ENCODE measurements at places on chromosomes 12 and 14. TPM values are rescaled to one million over a fixed set of nuclear protein-coding genes. Genes with fewer than 3 reads are reported as not detected.
A peak's percentile ranks its signal among the peaks of the same experiment; 100 is the strongest.

- no peak for DNase-seq
Observed at GRCh38 chr12:113381220-113381619, 22.5 kb downstream of the SDS start.

DNA sequence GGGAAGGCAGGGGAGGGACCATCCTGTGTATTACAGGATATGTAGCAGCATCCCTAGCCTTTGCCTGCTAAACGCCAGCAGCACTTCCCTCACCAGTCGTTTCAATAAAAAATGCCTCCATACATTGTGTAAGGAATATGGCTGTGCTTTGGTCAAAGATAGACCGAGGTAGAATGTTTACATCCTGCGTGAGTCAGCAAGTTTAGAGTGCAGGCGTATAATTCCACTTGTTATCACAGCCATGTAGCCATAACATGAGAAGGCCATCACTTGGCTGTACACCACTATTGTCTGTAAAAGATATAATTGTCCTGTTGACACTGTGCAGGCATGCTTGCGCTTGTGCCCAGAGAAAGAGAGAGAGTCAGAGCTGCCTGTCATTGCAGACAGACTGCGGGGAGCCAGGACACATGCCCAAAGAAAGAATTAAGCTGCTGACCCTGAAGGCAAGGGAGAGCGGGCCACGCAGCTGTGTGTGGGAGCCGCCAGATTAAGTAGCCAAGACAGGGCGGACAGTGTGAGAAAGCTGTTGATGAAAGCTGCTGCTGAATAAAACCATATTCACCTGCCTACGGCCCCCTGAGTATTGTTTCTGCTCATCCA lies 68.4 kb downstream of the CRACR2A start:
- DNase-seq: peak; percentile 60

- no peak for DNase-seq
Observed at GRCh38 chr12:95004610-95005009, 1.1 kb upstream of the NDUFA12 start.

GRCh38 chr12:26918321-26919215 lies 19.2 kb downstream of the INTS13 start:
- no peak for DNase-seq

- no peak for DNase-seq
Observed at GRCh38 chr12:52207106-52207505, 15.3 kb upstream of the KRT80 start.

- DNase-seq: no peak
Observed at GRCh38 chr14:96482986-96483385, 19.2 kb upstream of the PAPOLA start.

GRCh38 chr12:16165506-16165905 lies 112.0 kb downstream of the SLC15A5 start:
- peak; percentile 27 for DNase-seq

DNA sequence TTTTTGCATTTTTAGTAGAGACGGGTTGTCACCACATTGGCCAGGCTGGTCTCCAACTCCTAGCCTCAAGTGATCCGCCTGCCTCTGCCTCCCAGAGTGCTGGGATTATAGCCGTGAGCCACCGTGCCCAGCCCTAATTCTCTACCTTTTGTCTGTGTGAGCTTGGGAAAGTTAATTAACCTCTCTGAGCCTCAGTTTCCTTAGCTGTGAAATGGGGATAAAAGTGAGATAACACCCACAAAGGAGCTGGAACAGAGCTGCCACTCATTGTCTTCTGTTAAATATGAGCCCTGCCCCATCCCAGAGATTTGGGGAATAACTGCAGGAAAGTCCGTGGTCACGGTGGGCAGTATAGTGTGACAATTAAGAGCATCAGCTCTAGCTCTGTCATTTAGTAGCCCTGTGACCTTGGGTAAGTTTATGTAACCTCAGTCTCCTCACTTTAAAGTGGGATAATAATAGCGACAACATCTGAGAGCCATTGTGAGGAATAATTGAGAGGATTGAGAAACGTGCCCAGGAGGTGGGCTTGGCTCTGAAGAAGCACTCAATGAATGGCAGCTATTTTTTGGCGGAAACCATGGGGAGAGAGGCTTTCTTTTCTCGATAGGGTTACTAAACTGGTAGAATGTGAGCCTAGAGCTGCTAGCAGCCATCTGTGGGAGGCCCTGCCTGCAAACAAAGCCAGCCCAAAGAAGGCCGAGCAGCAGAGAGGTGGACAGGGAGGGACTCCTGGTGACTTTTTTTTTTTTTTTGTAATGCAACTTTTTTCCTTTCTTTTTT lies 60.8 kb upstream of the MED13L start:
- no peak for DNase-seq

DNA sequence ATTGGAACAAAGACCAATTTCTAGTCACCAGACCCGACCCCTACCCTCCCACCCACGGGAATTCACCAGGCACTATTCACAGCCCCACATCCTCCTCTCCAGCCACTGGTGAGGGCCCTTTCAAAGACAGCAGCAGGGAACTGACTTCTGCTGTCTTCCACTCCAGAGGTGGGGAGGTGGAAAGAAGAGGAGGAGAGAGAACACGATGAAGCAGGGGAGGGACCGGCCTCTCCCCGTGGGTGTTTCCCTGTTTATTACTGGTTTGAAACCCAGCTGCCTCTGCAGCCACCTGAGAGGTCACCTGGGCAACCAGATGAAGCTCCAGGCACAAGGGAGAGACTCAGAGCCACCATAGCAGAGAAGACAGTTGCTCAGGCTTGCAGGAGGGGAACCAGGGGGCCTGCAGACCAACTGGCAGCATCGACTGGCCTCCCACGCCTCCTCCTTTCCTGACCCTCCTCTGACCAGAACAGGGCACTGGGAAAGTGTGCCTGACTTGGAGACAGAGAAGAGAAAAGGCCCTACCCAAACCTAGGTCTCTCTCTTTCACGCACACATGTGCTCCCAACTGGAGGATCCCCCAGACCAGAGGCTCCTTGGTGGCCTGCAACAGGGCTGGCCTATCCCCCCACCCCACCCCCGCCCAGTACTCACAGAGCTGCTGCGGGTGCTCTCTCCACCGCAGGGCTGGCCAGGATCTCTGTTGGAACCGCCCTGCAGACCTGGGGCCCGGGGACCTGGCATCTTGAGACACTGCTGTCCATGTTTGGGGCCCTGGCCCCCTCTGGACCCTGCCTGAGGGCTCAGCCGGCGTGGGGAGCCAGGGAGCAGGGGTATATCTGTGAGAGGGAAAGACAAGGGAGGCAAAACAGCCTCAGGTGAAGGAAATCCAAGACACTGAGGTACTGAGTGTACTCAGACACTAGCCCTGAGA lies 22.8 kb downstream of the ANO2 start:
- peak; percentile 27 for DNase-seq

GRCh38 chr12:92558215-92558773 lies 144.5 kb upstream of the PLEKHG7 start:
- DNase-seq: no peak

DNA sequence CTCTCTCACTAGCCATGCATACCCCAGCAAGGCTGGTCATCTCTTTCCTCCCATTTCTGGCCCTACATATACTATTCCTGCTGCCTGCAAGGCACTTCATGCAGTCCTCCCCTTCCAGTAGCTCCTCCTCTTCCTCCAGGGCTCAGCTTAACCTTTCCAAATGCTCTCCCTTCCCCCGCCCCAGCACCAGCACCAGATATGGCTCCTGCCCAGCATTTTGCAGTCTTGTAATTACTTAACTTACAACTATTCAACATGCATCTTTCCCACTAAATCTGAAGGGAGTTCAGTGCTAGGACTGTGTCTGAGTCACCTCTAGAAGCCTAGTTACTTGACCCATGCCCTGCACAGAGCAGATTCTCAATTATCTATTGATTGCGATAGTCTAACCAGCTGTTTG lies 1.8 kb upstream of the FBXO21 start:
- DNase-seq: no peak

- no peak for DNase-seq
Observed at GRCh38 chr14:99284254-99285004, 12.4 kb upstream of the BCL11B start.

GRCh38 chr12:1435456-1435855 lies 158.9 kb downstream of the FBXL14 start:
- no peak for DNase-seq

- DNase-seq: peak; percentile 63
Observed at GRCh38 chr12:5945071-5946008, at the start of gene ANO2. TSS of gene ANO2 (minus strand) at chr12:5945259. CDS start at chr12:5945217, 42 bp downstream.

GRCh38 chr12:52139579-52140062 lies 52.2 kb downstream of the KRT80 start:
- DNase-seq: no peak

DNA sequence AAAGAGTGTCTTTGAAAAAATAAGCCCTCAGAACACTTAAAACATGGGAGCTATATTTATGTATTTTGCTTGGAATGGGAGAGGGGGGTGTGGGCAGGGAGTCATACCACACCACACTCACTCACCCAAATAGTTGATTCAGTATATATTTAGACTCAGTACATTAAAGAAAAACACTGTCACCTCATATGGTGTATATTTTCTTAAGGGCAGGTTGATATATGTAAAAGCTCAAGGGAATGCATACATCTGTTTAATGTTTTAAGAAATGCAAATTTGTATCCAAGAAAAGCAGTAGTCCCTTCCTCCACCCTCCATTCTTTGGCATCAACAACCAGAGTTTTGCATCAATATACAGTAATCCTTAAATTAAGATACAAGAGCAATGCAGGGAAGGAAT lies 1.4 kb downstream of the NFYB start:
- peak; percentile 20 for DNase-seq

GRCh38 chr14:100018482-100018881 lies 46.7 kb upstream of the EVL start:
- no peak for DNase-seq

DNA sequence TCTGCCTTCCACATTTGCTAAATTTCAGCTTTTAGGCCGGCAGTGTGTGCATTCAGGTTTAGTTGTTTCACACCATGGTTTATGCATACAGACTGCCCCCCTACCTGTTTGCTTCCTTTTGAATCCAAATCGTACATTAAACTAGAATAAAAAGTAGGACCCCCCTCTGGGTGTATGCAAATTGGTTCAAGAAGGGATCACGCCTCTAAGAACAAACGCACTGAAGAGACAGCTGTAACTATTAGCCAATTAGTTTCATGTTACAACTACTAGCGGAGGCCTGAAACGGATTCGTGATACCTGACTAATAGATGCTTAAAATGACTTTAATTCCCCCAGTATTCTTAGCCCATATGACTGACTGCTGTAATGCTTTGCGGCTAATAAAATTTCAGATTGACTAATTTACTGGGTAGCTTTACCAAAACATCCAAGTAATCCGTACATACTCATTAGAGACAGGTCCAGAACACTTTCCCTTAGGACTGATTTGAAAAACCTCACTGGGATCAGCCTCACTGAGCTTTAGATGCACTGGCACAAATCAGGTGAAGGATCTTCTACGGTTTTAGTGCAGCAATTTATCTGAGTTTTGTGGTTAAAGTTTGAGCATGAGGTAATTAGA lies 411.8 kb downstream of the NPAS3 start:
- DNase-seq: peak; percentile 33

DNA sequence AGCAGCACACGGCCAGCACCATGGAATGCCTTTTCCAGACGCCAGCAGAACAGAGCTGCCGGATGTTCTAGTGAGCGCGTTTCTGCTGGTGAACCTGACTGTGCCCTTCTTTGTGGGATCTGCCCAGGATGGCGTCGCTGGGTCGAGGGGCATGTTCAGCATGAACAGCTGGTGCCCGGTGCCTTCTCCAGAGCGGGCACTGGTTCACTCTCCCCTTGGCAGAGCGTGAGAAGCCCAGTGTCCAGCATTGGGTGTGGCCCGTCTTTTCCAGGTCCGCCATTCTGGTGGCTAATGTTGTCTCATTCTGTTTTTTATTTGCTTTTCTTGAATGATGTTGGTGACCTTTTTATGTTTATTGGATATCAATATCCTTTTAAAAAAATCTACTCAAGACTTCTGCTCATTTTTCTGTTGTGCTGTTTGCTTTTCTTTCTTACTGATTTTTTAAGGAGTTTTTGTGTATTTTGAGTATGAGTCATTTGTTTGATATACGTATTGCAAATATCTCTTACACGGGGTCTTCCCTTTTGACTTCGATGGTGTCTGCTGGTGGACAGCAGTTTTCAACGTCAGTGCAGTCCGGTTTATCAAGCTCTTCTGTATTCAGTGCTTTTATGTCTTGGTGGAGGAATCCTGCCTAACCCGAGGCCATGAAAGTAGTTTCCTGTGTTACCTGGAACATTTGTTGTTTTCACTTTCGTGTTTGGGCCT lies 74.3 kb downstream of the ADGRD1 start:
- DNase-seq: no peak

GRCh38 chr12:96425321-96425720 lies 25.1 kb upstream of the CDK17 start:
- no peak for DNase-seq

- no peak for DNase-seq
Observed at GRCh38 chr12:28209782-28210181, 19.5 kb downstream of the CCDC91 start.

DNA sequence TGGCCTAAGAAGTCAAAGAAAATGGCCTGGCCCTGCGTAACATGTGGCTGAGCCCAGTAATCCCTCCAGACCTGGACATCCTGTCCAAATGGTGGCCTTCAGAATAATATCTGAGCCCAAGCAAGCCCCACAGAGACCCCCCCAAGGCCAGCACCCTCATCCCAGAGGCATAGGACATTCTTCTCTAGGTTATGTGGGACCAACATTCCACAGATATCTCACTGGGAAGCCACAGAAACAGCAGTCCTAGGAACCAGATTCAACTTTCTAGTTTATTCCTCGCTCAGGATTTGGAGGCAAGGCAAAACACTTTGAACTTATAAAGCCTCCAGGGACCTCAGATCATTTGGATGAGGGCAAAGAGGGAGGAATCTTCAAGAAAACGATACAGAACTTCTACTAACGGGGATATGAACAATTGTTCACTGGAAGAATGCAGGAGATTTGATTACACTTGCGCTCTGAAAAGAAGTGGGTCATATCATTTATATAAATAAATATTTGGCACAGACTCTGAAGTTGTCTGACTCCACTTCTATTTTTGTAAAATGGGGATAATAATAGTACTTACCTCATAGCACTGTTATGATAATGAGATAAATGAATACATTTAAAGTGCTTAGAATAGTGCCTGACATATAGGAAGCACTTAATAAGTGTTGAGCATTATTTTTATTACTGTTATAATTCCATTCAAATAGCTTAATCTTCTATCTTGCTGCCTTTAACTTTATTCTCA lies 171.5 kb downstream of the NUAK1 start:
- no peak for DNase-seq

The CIT gene
- 25.4 TPM for polyA plus RNA-seq

The NDRG2 gene
- polyA plus RNA-seq: 175 TPM

The NTF3 gene
- 4.1 TPM for polyA plus RNA-seq

The SOAT2 gene
- polyA plus RNA-seq: 1.6 TPM

The ZNF664 gene
- 188 TPM for polyA plus RNA-seq

The ASPG gene
- 12.3 TPM for polyA plus RNA-seq

The EFS gene
- polyA plus RNA-seq: 35.4 TPM

The BMP4 gene
- polyA plus RNA-seq: 44.5 TPM

The SCAF11 gene
- 142 TPM for polyA plus RNA-seq

The RTL1 gene
- 0.10 TPM for polyA plus RNA-seq
